ENCODE measurements at places on chromosomes 11 and 22.

- no peak for DNase-seq
Observed at GRCh38 chr22:27201741-27202140, 544.4 kb downstream of the MIAT start.

GRCh38 chr11:64753380-64754123 is 6.2 kb downstream of the PYGM start:
- DNase-seq = no peak

DNA sequence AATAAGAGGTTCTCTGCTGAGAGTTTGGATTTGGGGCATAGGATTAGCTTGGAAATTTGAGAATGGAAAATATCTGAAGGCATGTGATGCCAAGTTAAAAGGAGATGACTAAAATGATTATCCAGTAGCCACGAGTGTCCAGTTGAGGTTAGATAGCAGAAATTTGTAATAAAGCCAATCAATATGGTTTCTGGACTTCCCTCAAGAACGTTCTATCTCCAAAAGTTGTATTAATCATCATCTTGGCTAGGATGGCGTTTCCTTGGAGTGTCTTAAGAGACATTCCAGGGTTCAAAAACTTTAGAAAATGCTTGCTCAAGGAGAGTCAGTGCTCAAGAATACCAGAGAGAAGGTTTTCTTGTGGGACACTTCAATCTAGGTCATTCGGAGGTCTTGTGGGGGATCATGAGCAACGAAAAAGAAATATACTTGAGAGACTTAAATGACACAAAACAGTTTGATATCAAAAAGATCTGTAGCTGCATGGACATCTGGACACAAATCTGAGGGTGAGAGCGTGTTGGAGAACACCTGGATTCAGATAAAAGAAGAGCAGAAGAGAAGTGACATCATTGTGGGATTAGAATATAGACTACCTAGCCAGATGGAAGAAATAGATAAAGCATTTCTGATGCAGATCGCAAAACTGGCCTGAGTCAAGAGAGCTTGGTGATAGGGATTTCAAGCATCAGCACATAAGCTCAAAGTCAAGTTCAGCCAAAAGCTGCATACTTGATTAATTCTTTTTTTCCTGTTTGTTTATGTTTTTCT is 97.7 kb downstream of the ARFGAP2 start:
- peak; percentile 23 for DNase-seq

DNA sequence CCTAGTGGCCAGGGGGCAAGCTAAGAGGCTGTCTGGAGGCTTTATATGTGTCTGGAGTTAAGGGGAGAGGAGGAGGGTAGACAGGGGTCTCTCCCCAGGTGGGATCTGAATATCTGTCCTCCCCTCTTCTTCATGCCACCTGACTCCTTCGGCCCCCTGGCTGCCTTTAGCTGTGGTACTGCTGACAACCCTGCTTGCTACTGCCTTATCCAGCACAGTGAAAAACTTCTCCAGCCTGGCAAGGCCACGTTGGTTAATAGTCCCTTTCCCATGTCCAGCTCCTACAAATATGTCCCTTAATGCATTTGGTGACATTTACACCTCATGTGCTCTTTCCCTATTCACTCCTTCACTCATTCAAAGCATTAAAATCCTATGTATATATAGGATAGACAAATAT is 42.4 kb upstream of the NNMT start:
- no peak for DNase-seq

DNA sequence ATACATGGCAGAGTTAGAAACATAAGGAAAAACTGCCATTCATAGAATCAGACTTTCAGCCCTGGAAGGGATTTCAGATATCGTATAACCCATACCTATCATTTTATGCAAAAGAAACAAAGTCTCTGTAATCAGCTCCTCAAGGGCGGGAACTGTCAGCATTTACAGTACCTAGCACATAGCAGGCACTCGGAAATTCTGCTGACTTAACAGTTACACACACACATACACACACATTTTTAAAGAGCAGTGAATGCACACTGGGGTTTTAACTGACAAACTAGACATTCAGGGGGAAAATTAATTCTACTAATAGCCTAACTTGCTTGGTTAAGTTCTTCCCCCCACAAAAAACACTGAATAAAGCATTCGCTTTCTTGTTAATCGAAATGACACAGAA is 8.7 kb downstream of the GNG3 start:
- no peak for DNase-seq

- peak; percentile 88 for DNase-seq
Observed at GRCh38 chr11:47216121-47216798, 1.5 kb downstream of the DDB2 start.

DNA sequence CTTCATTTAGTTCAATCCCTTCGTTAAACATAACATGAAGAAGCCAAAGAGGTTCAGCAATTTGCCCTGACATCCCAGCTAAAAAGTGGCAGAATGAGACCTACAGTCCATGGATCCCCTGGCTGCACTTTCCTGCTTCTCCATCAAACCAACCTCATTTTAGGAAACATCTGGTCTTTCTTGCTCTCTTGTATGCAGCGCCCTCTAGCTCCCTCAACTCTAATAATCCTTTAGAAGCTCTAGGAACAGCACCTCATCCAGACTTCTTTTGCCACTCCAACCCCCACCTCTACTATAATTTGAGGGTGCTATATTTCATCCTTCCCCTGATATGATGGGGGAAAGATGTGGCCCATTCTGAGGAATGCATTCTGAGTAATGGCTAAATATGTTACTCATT is 7.4 kb downstream of the CNTF start:
- peak; percentile 71 for DNase-seq

- DNase-seq = peak; percentile 66
Observed at GRCh38 chr11:27718863-27719545, 18.7 kb upstream of the BDNF start.

GRCh38 chr11:440065-441042 is 1.5 kb downstream of the ANO9 start:
- no peak for DNase-seq

- DNase-seq = peak; percentile 76
Observed at GRCh38 chr11:109527496-109527895, 105.5 kb downstream of the C11orf87 start.

DNA sequence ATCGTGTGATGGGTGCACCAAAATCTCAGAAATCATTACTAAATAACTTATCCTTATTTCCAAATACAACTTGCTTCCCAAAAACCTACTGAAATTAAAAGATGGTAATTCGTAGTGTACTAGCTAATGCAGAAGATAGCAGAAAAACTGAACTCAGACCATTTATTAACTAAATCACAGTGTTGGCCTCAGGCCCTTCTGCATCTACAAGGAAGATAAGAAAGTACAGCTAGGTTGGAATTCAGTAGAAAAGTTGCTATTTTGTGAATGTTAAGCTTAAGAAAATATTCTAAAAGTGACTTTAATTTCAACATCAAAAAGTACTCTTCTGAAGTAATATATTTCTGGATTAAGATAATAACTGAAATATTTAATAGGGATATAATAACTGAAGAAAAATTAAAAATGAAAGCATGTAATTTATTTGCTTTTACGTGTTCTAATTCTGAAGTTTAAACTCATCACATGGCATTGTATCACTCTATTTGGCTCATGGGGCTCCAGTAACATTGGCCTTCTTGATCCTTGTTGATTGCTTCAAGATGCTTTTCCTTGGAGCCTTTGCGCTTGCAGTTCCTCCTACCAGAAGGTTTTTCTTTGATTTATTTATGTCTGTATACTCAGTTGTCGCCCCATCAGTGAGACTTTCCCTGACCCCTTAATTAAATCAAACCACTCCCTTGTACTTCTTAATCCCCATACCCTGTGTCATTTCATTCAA is 847.9 kb upstream of the ANO3 start:
- DNase-seq = no peak

GRCh38 chr11:8773916-8774539 is 91.4 kb downstream of the RPL27A start:
- no peak for DNase-seq

DNA sequence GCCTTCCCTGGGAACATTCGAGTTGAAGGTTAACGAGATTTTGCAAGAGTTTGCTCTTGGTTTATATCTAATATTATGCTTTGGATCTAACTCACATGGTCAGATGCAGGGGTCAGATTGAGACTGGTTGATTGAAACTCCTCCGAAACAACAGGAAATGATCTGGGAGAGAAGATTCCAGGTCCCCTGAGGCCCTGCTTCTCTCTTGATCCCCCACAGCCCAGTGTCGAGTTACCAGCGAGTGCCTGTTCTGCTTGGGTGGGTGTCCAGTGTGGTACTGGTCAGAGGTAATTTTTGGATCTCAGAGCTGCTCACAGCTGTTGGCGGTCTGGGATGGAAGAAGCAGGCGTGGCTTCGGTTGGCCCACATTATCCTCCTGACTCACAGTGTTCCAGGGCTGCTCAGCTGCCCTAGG is 9.2 kb downstream of the FBLN1 start:
- peak; percentile 91 for DNase-seq

GRCh38 chr11:9047964-9048523 is 43.4 kb downstream of the SCUBE2 start:
- DNase-seq = peak; percentile 79

- no peak for DNase-seq
Observed at GRCh38 chr11:70861559-70861958, 390.8 kb downstream of the SHANK2 start.

GRCh38 chr22:28441720-28442263 is 237.8 kb downstream of the TTC28 start:
- DNase-seq = peak; percentile 69

DNA sequence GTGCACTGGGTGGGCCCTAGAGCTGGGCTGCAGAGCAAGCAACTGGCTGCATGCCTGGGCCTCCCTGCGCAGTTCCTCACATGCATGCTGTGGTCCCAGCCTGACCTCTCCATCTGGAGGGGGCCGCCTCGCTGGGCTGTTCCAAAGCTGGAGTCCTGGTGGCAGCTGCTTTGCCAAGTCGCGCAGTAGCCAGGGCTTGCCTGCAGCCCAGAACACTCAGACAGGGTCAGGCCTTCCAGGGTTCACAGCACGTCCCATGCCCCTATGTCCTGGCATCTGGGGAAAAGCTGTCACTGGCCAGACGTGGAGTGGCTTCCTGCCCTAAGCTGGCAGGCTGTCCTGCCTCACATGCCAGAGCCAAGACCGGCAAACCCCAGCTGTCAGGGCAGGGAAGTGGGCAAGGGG is 16.5 kb upstream of the CDC42EP2 start:
- peak; percentile 78 for DNase-seq

- no peak for DNase-seq
Observed at GRCh38 chr11:72433455-72434036, 785 bp downstream of the CLPB start.

DNA sequence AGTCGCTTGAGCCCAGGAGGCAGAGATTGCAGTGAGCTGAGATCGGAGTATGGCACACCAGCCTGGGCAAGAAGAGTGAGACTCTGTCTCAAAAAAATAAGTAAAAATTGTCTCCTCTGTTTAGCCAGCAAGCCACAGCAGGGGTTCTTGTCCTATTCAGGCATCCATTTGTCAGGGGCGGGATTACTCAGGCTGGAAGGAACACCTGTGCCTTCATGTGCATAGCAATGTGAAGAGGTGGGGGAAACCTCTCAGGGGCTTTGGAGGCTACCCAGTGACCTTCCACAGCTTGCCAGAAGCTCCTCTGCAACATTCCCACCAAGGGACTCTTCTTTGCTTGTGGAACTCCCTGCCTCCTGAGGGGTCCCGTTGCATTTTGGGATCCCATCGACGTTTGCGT is 63.3 kb downstream of the FBLN1 start:
- DNase-seq = no peak
